ENCODE measurements at places on chromosomes 7 and 10.
A peak's percentile ranks its signal among the peaks of the same experiment; 100 is the strongest.

DNA sequence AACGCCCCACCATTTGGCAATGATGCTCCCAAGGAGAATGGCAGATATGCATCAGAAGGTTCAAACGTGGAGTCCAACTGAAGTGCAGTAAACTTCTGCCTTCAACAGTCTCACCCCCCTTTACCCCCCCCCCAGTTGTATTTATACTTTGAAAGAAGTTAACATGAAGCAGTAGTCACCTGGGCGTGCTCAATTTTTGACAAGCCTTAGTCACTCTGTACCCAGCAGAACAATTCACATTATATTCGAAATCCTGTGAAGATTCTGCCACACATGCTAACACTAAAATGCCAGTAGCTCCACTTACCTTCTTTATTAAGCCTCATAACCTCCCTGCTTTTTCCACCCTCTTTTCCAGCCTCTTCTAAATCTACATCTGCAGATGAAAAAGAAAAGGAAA lies 894 bp downstream of the ATXN7L1 start:
- no peak for DNase-seq

GRCh38 chr10:514137-514671 lies 175.3 kb downstream of the DIP2C start:
- no peak for DNase-seq

DNA sequence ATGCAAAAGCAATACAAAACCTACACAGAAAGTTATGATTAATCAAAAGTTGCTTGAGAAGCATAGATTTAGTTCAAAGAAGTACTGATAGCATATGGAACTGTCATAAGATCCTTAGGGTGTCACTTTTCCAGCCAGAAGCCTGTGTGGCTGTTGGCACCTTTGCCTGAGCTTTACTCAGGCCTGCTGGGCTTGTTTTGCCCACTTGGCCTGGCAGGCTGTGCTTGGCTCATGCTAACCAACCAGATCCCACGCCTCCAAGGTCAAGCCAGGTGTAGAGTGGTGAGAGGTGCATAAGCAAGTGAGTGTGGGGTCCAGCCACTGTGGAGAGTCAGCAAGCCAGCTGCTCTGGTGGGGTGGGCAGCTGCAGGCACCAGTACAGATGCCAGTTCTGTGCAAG lies 12.0 kb upstream of the LIPA start:
- no peak for DNase-seq

DNA sequence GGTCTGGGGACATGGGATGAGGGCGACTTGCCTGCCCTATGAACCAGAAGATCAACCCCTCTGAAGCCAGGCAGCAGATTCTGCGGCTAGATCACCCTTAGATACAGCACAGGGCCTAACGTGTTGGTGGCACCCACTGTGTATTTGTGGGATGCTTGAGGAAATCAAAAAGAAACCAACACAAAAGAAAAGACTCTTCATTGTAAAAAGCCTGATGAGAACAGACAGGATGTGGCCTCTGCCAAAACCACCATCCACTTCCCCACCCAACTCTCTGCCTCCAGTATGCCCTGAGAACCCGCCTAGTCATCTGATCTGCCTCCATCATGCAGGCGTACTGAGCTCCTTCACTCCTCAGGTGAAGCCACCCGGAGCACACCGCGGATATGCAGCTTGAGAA lies 97.2 kb upstream of the INSYN2A start:
- no peak for DNase-seq

DNA sequence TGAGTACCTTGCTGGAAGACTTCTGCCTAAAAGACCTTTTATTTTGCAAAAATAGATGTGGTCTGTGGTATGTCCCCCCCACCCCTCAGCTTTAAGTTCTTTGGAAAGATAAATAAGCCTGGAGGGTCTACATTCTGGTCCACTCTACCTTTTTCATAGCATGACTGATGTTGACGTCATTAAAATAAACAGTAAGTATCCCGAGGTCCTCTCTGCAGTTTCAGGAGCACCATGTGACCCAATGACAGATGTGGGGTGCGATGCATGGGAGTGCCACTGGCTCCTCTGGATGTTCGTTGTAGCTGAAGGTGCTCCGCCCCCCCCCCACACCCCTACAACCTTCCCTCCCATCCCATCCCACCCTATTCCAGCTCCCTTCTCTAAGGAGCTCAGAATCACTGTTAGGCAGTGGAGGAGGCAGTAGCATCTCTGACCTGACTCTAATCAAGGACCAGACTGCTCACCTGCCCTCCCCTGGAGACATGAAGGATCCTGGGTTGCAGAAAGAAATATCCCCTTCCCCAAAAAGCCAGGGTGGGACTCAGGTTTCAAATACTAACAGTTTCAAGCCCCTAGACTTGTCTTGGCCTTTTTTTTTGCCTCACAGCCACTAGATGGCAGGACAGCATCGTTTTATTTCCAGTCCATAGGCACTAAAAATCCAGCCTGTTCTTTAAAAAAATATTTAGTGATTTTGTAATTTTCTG lies 25.1 kb downstream of the CASP7 start:
- peak; percentile 2 for DNase-seq

GRCh38 chr7:135920478-135920877 lies 56.7 kb downstream of the MTPN start:
- DNase-seq, result no peak

- no peak for DNase-seq
Measured at GRCh38 chr10:86438091-86438749, 71.6 kb upstream of the GRID1 start.

GRCh38 chr10:79982362-79982800 lies 33.5 kb upstream of the SFTPD start:
- DNase-seq, result no peak

DNA sequence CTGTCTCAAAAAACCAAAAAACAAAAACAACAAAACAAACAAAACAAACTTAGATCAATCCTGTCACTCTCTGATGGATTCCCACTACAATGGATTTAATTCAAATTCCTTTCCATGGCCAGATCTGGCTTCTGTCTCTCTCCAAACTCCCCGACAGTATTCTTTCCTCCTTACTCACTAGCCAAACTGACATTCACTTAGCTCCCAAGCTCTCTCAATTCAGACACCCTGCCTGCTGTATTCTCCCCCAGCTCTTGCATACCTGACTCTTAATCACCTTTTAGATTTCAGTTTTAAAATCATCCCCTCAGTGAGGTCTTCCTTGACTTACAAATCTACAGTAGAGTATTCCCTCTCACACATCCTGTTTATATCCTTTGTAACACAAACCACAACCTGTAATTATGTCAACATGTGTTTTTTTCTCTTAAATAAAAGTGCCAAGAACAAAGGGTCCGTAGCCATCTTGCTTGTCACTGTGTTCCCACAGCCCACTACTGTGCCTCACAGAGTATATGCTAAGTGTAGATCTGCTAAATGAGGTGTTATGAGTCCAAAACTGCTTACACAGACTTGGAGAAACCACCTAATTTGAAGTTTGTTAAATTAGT lies 14.4 kb downstream of the HERPUD2 start:
- DNase-seq, result no peak

DNA sequence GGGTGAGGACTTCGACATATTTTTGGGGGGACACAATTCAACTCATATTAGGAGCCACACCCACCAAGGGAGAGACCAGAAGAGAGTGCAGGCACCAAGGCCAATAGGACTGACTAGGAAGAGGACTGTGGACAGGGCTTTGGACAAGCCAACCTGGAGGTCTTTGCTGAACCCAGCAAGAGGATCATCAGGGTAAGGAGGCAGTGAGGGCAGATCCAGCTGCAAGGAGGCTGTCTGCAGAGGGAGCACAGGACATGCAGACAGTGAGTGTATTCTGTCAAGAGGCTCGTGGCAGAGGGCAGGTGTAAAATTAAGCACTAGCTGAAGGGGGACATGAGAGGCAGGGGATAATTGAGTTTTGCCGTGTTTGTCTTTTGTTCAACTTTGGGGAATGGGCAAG lies 83.4 kb upstream of the MGMT start:
- no peak for DNase-seq

GRCh38 chr10:30057894-30058556 lies 1.4 kb downstream of the JCAD start:
- no peak for DNase-seq
